ENCODE measurements at places on chromosomes 2 and 18. TPM values are rescaled to one million over a fixed set of nuclear protein-coding genes. Genes with fewer than 3 reads are reported as not detected.

DNA sequence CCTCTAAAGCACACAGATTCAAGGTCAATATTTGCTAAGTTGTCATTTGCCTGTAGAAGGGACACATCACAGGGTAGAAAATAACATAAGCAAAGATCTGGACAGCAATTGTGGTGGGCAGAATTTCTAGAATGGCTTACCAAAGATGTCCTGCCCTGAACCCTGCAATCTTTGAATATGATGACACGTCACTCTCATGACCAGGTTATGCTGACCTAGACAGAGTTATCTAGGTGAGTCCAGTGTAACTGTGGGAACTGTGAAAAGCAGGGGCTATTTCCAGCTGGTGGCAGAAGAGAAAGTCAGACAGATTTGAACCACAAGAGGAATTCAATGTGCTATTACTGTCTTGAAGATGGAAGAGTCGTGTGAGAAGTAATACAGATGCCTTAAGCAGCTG, 112.3 kb upstream of the CNGA3 start:
- no peak for DNase-seq

DNA sequence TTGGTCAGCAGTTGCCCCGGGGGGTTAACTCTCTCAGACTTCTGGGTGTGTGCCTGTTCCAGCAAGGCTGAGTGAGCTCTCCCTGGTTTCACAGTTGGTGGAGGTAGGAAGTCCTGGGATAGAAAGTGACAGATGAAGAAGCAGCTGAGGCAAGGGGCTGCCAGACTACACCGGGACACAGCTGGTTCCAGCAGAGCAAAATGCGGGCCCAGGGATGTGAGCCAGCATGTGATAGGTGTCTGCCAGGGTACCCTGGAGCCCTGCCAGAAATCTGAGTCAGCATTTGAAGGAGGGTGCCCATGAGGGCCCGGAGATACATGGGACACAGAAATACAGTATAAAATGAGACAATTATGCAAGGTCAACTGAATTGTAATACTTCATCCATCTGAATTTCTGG, 79.3 kb upstream of the LGALSL start:
- DNase-seq, result no peak

- peak; percentile 64 for DNase-seq
These were observed 57.1 kb downstream of the ZFP36L2 start for GRCh38 chr2:43169099-43169945.

DNA sequence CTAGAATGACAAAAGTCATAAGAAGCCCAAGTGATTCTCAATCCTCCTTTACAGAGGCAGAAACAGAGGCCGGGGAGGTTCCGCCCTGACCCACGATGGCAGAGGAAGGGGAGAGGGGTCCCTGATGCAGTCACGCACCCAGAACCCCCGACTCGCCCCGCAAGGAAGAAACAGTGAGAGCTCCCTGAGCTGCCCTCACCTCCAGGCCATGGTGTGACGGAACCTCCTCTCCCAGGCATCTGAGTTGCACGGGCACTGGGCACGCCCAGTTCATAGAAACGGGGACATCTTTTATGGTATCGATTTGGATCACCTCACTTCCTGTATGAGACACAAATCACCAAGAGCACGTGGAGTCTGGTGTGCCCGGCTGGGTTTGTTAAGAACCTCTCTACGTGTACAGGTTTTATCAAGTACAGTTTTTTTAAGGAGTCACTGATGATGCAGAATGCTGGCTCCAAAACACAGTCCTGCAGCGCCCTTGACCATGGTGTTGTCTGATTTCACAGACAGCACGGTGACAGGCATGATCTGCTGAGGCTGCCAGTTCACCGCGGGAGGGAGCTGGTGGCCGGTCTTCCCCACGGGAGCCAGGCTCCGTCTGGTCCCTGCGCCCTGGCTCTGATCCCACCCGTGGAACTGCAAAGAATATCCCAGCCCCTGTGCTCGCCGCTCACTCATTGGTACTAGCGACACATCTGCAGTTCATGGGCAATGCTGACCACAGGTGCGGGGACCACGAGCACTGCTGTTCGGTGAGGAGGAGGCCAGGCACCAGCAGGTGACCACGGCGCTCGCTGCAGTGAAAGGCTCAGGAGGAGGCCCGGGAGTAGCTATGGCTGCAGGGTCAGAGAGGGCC, 35.6 kb downstream of the PXDN start:
- DNase-seq, result peak; percentile 50

DNA sequence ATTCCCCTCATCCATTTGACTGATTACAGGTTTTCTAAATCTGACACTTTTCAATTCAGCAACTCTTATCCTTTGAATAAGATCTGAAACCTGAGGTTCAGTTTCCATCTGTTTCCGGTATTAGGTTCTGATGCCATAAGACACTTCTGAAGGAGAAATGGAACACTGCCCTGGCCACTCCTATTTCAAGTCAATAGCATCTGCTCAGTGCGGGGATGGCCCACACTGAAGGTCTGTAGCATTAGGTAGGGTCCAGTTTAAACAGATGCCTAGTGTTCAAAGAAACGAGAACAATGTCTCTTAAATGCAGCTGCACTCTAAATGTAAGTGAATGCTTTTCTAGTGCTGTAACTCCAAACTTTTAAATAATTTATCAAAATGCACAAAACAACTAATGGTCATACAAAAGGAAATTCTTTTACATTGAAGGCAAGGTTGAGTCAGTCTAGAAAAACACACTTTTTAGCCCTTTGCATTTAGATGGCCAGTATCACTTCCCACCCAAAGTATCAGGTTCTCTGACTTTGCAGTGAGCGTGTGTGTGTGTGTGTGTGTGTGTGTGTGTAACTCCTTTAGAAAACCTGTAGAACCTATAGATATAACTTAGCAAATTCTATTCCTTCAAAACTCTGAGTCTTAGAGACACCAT, 78.2 kb downstream of the STK39 start:
- DNase-seq, result no peak

- DNase-seq, result no peak
These were observed 60.4 kb upstream of the NABP1 start for GRCh38 chr2:191617575-191617974.

- no peak for DNase-seq
These were observed 82.8 kb downstream of the ZNF516 start for GRCh38 chr18:76412010-76412817.

DNA sequence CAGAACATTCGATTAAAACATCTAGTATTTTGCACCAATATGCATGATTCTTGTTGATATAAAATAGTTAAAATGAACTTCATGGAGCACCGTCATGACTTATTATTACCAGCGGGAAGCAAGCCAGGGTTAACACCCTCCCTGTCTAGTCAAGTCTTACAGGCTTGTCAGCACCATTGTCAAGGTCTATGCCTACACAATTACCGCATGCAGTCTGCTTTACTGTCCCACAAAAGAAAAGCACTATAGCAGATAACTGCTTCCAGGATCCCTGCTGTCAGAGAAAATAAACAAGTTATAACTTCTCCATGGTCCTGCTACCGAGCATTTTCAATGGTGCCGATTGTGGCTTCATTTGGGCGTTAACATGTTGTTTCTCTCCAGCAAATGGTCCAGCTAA, 968.0 kb upstream of the FAM98A start:
- no peak for DNase-seq

GRCh38 chr2:57864926-57865325, 181.7 kb upstream of the VRK2 start:
- DNase-seq, result no peak

- no peak for DNase-seq
These were observed 139.9 kb upstream of the MEX3C start for GRCh38 chr18:51337406-51337805.

DNA sequence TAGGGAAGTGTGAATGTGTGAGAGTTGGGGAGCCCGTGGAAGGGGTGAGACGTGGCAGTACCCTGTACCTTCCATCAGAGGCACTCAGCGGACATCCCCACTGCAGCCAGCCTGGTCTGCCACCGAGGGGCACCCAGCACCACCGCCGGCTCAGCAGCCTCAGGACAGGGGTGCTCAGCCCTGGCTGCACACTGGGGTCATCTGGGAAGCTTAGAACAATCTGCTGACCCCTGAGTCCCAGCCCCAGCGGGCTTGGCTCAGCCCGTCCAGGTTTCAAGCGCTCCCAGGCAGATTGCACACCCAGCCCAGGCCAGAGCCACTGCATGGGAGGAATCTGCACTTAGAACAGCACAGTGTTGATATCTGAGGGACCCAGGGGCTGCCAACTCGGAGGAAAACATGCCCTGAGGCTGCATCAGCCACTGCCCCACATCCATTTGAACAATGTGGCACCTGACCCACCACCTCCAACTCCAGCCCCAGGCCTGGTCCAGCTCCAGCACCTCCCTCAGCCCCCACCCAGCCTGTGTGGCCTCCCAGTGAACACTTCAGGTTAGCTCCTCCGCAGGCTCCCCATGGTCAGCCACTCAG, 147.1 kb upstream of the OTOS start:
- DNase-seq, result peak; percentile 38

- no peak for DNase-seq
These were observed 50.5 kb upstream of the DLX2 start for GRCh38 chr2:172153156-172153555.

Gene DLX1
- 0.29 TPM for total RNA-seq

Gene SEC11C
- 11.5 TPM for total RNA-seq

Gene ARL4C
- total RNA-seq, result 23.5 TPM

Gene DSG3
- 21.0 TPM for total RNA-seq

Gene TUBA3E
- not detected for total RNA-seq

Gene GNLY
- total RNA-seq, result 2.6 TPM

Gene EML6
- total RNA-seq, result 5.9 TPM

Gene ARHGAP25
- total RNA-seq, result 7.8 TPM

Gene MCEE
- total RNA-seq, result 27.5 TPM

Gene ADD2
- total RNA-seq, result 1.3 TPM

Gene PDE11A
- 2.2 TPM for total RNA-seq

Gene B3GNT7
- 1.3 TPM for total RNA-seq

All from breast epithelium (tissue), 4 donors.